IPS DF 6.9 (cell line): ENCODE measurements at places on chromosomes 2 and 18.

DNA sequence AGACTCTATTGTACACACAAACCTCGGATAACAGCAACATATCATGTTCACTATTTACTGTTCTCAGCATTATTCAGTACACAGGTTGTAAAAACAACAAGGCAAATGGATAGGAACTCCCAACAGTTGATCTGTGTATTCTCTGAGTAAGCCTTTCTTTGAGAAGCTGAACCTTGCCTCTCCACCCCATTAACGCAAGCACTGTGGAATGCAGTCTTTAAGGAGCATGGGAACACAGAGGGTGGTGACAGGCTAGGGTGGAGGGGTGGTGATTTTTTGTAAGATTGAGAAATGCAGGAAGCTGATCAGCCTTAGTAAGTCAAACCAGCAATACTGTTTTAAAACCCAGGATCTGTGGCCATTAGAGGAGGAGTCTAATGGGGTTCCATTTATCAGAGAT, 19.6 kb upstream of the SERPINB11 start:
- DNase-seq = no peak

DNA sequence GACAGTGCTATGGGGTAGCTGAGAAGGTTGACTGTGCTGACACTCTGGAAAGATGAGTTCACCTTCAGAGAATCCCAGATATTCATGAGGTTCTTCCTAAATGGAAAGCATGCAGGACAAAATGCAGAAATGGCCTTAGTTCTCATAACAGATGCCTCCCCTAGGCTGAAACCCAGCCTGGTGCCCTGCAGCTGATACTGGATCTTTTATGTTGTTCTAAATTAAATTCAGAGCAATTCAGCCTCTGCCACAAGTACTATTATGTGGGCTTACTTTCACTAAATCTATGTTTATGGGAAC, 172.0 kb upstream of the SERPINE2 start:
- no peak for DNase-seq

GRCh38 chr2:181685150-181685688, 4.9 kb upstream of the NEUROD1 start:
- no peak for DNase-seq

DNA sequence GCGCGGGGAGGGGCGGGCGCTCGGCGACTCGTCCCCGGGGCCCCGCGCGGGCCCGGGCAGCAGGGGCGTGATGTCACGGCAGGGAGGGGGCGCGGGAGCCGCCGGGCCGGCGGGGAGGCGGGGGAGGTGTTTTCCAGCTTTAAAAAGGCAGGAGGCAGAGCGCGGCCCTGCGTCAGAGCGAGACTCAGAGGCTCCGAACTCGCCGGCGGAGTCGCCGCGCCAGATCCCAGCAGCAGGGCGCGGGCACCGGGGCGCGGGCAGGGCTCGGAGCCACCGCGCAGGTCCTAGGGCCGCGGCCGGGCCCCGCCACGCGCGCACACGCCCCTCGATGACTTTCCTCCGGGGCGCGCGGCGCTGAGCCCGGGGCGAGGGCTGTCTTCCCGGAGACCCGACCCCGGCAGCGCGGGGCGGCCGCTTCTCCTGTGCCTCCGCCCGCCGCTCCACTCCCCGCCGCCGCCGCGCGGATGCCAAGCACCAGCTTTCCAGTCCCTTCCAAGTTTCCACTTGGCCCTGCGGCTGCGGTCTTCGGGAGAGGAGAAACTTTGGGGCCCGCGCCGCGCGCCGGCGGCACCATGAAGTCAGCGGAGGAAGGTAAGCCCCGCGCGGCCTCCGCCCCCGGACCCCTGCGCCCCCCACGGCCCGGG, at the start of gene NFATC1:
NFATC1 (plus strand) TSS at position 170 of the 644 bp plus-strand sequence; CDS start at position 465, 295 bp downstream.
- no peak for DNase-seq

DNA sequence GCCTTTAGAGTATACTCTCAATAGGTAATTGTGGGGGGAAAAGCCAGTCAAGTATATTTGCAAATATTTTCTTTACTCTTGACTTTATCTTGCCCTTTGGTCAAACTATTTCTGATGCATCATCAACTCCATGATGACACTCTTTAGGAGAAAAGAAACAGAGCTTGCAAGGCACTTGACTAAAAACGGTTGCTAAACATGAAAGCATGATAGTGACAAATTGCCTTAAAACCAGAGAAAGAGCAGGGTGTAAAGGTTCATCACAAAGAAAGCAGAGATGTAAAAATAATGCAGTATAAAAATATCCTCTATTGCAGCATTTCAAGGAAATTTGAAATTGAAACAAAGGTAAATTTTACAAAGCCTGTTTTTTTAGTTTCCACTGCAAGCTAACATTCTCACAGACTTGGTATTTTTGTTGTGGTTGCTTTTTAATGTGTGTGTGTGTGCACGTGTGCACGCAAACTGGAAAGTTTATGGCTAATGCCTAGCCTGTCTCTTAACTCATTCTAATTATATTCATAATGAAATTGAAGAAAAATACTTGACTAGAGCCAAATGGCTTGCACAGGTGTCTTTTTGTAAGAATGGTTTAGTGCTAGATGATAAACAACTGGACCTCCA, 503.6 kb downstream of the ARHGAP15 start:
- no peak for DNase-seq

- no peak for DNase-seq
These were observed 116.3 kb upstream of the SCN7A start for GRCh38 chr2:166610180-166610912.

GRCh38 chr2:38415728-38416291, 38.7 kb upstream of the ATL2 start:
- no peak for DNase-seq

GRCh38 chr2:74528600-74529356, 728 bp downstream of the AUP1 start:
- DNase-seq = no peak

DNA sequence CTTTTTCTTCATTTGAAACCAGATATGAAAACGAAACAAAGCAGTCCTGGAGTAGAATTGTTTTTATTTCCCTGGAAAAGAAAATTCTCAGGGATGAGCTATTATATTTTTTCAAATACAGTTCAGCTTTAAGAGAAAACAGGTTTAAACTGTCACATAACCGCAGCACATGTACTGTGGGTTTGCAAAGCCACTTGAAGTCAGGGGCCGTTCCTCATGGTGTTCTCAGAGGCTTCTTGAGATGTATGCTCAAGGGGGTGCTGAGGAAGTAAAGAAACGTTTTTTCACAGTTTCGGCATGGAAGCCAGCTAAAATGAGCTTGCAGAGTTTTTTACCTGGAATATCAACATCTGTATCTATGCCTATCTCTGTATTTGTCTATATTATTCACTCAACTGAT, 225.3 kb downstream of the MC4R start:
- no peak for DNase-seq

DNA sequence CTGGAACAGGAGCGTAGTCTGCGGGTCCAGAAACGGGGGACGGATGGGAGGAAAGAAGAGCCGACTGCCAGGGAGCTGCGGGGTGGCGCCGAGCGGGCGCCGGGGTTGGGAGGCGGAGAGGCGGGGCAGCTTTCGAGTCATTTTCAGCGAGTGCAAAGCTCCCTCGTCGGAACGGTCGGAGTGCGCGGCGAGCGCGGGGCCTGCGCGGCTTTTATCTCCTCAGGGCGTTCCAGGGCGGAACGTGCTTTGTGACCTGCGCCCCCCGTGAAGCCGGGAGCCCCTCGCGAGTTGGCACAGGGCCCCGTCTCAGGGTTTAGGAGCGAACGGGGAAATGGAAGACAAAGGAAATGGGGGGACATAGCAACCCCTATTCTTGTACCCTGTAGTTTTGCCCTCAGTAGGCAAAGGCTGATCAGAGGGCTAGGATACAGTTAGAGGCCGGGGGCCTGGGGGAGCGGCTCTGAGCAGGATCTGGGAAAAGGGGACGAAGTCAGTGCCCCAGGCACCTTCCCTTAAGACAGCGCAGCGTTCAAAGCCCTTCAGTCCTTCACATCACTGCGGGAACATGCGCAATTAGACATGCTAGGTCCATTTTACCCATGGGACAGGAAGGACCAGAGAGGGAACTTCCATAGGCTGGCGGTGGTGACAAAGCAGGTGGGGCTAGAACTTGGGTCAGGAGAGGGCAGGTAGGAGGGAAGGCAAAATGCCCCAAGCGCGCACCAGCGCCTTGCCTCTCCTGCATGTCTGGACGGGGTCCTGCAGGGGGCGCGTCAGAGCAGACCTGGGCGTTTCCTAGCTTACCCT, 60.1 kb upstream of the IL1RL1 start:
- DNase-seq = peak; percentile 54

- no peak for DNase-seq
These were observed 56.8 kb upstream of the MGAT4A start for GRCh38 chr2:98787700-98788099.

- DNase-seq = no peak
These were observed 2012.5 kb upstream of the LRRTM1 start for GRCh38 chr2:82317012-82317411.

GRCh38 chr2:133377599-133377998, 190.7 kb downstream of the NCKAP5 start:
- DNase-seq = peak; percentile 11

DNA sequence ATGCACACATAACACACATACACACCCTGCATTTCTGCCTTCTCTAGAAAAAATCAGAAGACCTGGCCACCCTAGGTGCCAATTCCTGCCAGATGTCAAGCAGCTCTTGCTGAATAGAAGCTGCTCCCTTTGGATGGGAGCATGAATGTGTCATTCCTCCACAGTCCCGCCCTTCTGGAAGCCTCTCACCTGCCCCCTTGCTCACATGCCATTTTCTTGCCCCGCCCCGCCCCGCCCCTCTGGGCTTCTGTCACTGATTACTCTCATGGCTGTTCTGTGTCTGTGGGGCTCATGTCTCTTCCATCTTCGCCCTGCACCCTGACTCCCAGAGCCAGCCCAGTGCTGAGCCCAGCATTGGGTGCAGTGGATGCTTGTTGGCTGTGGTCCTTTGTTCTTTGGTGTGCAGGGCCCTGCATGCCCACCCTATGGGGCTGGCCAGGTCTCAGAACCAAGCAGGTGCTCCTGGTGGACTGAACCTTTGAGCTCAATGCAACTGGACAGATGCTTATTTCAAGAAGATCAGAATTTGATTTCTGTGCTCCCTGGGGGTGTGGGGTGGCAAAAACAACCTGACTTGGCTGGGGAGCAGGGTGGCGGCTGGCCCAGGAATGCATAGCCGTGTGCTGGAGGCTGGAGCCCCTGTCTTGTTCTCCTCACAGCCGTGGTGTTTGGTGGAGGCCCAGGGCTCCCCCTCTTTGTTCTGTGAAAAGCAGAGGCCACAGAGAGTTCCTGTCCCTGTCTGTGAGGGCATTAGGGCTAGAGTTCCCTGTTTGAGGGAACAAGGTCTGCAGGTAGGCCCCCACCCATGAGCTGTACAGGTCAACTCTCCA, 140.6 kb upstream of the GLI2 start:
- DNase-seq = no peak

DNA sequence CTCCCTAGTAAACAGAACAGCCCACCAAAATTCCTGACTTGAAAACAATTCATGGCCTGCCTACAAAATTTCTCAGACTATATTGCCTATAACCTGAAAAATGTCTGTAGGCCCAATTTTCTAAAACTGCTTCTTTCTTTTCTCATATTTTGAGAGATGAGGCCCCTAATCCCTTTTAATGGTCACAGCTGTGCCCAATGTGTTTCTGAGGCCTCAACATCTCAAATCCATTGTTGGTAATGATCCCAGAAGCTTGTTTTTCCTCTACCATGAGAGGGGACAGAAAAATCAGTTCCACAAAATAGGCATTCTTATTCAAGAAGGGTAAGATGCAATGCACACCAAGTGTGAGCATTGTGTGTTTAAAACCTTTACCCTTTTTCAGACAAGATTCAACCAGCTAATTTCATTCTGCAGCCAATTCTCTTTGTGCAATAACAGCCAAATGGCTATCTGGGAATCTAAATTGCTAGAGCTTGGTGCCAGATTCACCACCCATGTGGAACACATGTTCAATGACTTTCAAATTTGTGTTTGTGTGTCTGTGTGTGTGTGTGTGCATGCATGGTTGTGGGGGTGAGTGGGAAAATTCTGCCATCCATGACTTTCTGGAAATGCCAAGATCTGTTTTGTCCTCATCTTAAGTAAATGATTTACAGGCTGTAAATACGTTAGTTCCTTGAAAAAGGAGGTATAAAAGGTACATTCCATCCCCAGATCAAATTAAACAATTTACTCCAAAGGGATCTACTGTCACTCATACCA, 319.5 kb downstream of the TNS1 start:
- DNase-seq = no peak

GRCh38 chr2:219306047-219306446, 3.2 kb downstream of the PTPRN start:
- DNase-seq = no peak

- DNase-seq = no peak
These were observed 284.6 kb downstream of the DPP10 start for GRCh38 chr2:114727012-114727411.

DNA sequence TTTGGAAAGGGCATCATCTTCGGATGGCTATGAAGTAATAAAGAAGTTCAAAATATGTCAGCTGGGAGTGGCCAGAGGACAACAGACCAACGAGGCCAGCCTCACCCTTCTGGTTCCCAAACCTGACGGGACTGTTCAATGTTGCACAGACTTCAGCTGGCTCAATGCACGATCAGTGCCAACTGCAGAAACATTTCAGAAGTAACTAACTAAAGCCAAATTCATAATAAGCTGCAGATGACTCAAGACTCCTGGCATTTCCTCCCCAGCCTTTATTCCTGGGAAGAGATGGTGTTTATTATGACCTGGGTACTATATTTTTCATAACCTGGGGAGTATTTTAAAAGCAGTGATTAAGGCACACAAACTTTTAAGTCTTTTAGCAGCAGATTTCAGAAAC, 3.8 kb upstream of the ATP6V1C2 start:
- DNase-seq = no peak

DNA sequence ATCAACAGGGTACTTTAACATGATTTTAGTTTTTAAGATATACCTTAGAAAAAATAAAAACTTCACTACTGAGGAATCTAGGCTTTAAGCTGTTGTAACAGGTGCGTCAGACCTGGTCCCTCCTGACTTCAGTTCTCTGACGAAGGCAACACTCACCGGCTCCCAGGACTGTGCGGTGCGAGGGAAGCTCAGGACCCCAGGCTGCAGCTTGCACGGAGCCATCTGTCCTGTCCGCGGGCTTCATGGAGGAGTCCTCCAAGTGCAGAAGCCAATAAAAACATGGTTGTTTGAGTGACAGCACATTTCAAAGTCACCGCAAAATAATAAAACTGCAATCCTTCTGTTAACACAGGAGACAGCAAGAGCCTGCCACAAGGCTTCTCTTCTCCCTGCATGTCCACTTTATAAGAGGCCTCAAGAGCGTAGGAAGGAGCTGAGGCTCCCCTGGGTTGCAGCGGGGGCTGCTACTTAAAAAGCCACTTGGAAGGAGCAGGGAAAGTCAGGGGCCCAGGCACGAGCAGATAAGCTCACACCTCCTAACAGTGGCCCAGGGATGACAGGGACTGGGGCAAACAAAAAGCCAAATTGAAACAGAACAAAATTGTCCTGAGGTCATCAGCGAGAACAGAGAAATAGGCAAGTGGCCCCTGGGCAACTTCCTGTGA, 4.6 kb downstream of the HJURP start:
- no peak for DNase-seq

GRCh38 chr18:57943723-57944122, 100.3 kb upstream of the NEDD4L start:
- no peak for DNase-seq
